ENCODE measurements at places on chromosomes 11 and 22.

- H3K36me3 ChIP-seq = no peaks in the 10 kb centered on the region
- no peak overlapping the region for H3K4me3 ChIP-seq
- H3K4me1 ChIP-seq = no peaks in the 10 kb centered on the region
- no peaks in the 10 kb centered on the region for H3K27me3 ChIP-seq
- no peak overlapping the region for H3K27ac ChIP-seq
Measured at GRCh38 chr11:57391539-57391938, 1.1 kb upstream of the PRG2 start.

GRCh38 chr11:15938121-15938611 lies 418.2 kb downstream of the SOX6 start:
- no peaks in the 10 kb centered on the region for H3K36me3 ChIP-seq
- no peak overlapping the region for H3K4me3 ChIP-seq
- H3K27ac ChIP-seq = no peak overlapping the region
- DNase-seq = no peak
- H3K4me1 ChIP-seq = no peaks in the 10 kb centered on the region

- H3K27ac ChIP-seq = peak overlapping the region; percentile 79
- H3K36me3 ChIP-seq = no peaks in the 10 kb centered on the region
- peak; percentile 66 for DNase-seq
- peak overlapping the region; percentile 44 for H3K4me3 ChIP-seq
- peaks cover 64% of the 10 kb centered on the region for H3K4me1 ChIP-seq
Measured at GRCh38 chr22:42300259-42301076, 30.0 kb upstream of the TCF20 start.

DNA sequence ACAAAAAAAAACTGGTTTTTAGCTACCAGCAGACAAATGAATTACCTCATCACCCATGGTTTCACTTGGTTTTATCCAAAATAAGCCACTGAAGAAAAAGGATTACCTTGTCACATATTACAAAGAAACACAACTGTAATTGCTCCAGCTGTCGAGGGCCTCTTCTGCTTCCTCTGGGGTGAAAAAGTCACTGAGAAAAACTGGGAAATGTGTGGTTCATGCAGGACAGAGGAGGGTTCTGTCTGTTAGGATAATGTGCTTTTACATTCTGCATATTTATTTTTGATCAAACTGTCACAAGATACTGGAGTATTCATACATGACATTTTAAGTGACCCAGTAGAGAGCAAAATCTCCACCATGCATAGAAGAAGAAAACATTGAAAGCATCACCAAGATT lies 211.7 kb downstream of the NAV2 start:
- H3K27me3 ChIP-seq = peaks cover 7% of the 10 kb centered on the region
- H3K36me3 ChIP-seq = no peaks in the 10 kb centered on the region
- no peak overlapping the region for H3K27ac ChIP-seq
- no peaks in the 10 kb centered on the region for H3K4me1 ChIP-seq

GRCh38 chr22:48369789-48370507 lies 1457.7 kb downstream of the BRD1 start:
- H3K4me1 ChIP-seq = no peaks in the 10 kb centered on the region
- no peak for DNase-seq
- H3K36me3 ChIP-seq = no peaks in the 10 kb centered on the region

Data from activated CD8-positive, alpha-beta T cell treated with anti-CD3 and anti-CD28 coated beads for 36 hours (primary cell).